ENCODE measurements at places on chromosomes 6 and 20. TPM values are rescaled to one million over a fixed set of nuclear protein-coding genes. Genes with fewer than 3 reads are reported as not detected.

BICRAL gene
- 21.1 TPM for total RNA-seq

SF3B5 gene
- total RNA-seq = 153 TPM

SPO11 gene
- 12.3 TPM for total RNA-seq

GRCh38 chr6:133542056-133542821 is 301.1 kb downstream of the EYA4 start:
- H3K27ac ChIP-seq = no peak overlapping the region
- H3K4me1 ChIP-seq = no peaks in the 10 kb centered on the region
- no peaks in the 10 kb centered on the region for H3K36me3 ChIP-seq
- no peak overlapping the region for H3K4me3 ChIP-seq

GRCh38 chr6:21609881-21610329 is 16.4 kb downstream of the SOX4 start:
- peak overlapping the region; percentile 36 for H3K4me3 ChIP-seq
- H3K4me1 ChIP-seq = no peaks in the 10 kb centered on the region

DNA sequence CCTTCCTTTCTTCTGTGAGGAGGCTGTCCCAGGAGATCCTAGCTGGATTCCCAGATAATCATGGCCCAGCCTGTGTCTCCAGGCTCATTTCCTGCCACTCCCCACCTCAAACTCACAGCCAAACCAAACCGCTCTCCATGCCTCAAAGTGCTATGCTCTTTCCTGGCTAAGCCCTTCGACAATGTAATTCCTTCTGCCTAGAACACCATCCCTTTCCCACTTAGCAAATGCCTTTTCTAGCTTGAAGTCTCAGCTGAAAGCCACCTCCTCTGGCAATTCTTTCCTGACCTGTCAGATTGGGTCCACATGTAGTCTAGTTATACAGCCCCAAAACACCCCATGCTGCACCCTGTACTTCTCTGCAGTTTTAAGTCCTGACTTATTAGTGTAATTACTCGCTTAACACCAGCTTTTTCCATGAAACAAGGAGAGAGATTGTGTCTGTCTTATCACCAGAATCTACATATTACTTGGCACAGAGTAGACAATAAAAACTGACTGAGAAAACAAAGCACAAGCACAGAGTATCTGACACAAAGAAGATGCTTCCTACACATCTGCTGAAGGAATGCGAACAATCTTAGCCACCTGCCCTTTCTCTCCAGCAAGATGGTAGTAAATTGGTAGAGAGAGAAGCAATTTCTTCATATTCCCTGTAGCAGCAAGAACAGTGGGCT is 5.4 kb downstream of the TRIM26 start:
- H3K27me3 ChIP-seq = no peaks in the 10 kb centered on the region
- no peak for DNase-seq

- H3K36me3 ChIP-seq = no peaks in the 10 kb centered on the region
- H3K4me1 ChIP-seq = no peaks in the 10 kb centered on the region
- H3K27me3 ChIP-seq = no peaks in the 10 kb centered on the region
- no peak for DNase-seq
Measured at GRCh38 chr20:57069442-57069841, 197.0 kb downstream of the BMP7 start.

- H3K27ac ChIP-seq = peak overlapping the region; percentile 48
- DNase-seq = peak; percentile 68
- no peaks in the 10 kb centered on the region for H3K36me3 ChIP-seq
- H3K27me3 ChIP-seq = no peaks in the 10 kb centered on the region
- H3K4me3 ChIP-seq = no peak overlapping the region
Measured at GRCh38 chr6:11496152-11497060, 41.1 kb upstream of the TMEM170B start.

GRCh38 chr6:156564807-156565149 is 212.4 kb upstream of the ARID1B start:
- H3K4me1 ChIP-seq = no peaks in the 10 kb centered on the region
- H3K4me3 ChIP-seq = no peak overlapping the region
- no peak for DNase-seq
- H3K27ac ChIP-seq = no peak overlapping the region
- H3K36me3 ChIP-seq = no peaks in the 10 kb centered on the region
- no peaks in the 10 kb centered on the region for H3K27me3 ChIP-seq

DNA sequence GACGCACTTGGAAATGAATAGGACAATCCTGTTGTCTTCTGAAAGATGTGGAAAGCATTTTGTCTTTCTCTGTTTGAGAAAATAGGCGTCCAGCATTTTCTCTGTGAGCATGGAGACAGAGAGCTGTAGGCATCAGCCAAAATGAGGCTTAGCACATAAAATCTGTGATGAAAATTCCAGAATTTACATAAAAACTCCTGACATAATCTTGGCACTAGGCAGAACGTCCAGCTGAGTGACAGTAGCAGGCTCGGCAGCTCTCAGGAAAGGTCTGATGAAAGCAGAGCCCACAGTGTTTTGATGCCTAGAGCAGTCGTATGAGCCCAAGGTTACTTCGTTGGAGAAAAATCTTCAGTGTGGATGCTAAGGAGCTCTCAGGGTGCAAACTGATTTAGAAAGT is 543.3 kb upstream of the MAP3K7 start:
- H3K4me3 ChIP-seq = no peak overlapping the region
- H3K27me3 ChIP-seq = no peaks in the 10 kb centered on the region
- no peak for DNase-seq

DNA sequence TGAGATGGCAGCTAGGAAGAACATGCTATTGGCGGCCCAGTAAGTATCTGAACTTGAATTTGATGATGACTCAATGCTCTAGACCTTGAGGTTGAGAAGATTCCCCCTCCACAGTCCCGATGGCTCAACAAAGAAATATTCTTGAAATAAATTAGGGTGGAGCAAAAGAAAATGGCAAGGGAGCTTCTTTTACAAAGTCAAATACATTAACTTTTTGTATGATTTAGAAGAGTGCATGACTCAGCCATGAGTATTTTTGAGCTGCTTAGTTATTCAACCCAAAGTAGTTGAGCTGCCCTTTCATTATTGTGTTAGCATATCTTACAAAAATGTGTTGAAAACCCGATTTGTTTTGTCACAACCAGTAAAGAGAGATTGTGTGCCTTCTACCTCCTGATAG is 7.6 kb downstream of the TFAP2C start:
- H3K4me3 ChIP-seq = no peak overlapping the region
- no peaks in the 10 kb centered on the region for H3K27me3 ChIP-seq
- H3K4me1 ChIP-seq = no peaks in the 10 kb centered on the region
- H3K27ac ChIP-seq = no peak overlapping the region
- no peak for DNase-seq

- no peak overlapping the region for H3K27ac ChIP-seq
- no peak for DNase-seq
- no peaks in the 10 kb centered on the region for H3K4me1 ChIP-seq
- H3K36me3 ChIP-seq = no peaks in the 10 kb centered on the region
- no peaks in the 10 kb centered on the region for H3K27me3 ChIP-seq
- no peak overlapping the region for H3K4me3 ChIP-seq
Measured at GRCh38 chr6:112457886-112458285, 110.8 kb downstream of the RFPL4B start.

DNA sequence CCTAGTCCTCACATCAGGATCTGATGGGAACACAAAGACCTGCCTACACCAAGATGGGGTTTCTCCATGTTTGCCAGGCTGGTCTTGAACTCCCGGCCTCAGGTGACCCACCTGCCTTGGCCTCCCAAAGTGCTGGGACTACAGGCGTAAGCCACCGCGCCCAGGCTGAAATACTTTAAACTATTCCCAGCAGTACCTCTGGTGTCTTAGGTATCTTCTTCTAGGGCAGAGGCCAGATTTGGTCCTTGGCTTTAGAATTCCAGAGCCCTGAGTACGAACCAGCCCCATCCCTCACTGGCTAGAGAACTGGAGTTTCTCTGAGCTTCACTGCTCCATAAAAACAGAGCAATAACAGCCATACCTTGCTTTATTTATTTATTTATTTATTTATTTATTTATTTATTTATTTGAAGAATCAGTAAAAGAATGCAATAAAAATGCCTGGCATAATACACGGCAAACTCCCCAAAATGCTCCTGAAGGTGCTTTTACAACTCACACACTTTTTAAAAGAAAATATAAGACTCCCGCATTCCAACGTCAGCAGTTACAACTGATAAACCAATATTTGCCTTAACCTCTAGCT is 312.1 kb downstream of the TFAP2C start:
- no peak overlapping the region for H3K4me3 ChIP-seq
- H3K27me3 ChIP-seq = no peaks in the 10 kb centered on the region
- no peaks in the 10 kb centered on the region for H3K4me1 ChIP-seq
- H3K27ac ChIP-seq = no peak overlapping the region

- no peaks in the 10 kb centered on the region for H3K4me1 ChIP-seq
- H3K36me3 ChIP-seq = no peaks in the 10 kb centered on the region
- no peak overlapping the region for H3K4me3 ChIP-seq
Measured at GRCh38 chr6:90663873-90664272, 77.0 kb upstream of the MAP3K7 start.

DNA sequence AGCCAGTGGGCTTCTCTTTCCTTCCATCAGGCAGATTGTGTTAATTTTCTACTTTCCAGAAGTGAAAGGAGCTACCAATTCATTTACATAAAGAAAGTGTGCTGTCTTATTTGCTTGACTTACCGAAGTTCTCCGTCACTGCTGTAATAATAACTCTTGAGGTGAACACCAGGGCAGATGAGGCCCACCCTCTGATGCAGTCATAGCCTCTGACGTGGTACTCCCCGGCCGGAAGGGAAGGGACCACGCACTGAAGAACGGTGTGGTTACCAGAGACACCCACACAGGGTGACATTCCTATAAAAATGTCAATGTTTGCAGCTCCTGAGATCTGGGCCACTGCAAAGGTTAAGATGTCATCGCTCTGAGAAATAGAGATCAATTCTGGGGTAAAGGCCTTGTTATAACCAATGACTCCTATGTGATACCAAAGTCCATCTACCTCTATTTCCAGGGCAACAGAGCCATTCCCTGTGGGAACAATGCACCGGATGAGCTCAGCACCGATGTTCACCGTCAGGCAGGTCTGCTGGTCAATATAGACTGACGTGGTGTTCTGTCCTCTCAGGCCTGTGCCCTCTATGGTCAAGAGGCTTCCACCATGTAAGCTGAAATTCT is 62.9 kb downstream of the PKHD1 start:
- H3K4me3 ChIP-seq = no peak overlapping the region
- DNase-seq = no peak
- H3K27me3 ChIP-seq = no peaks in the 10 kb centered on the region
- no peaks in the 10 kb centered on the region for H3K4me1 ChIP-seq
- no peaks in the 10 kb centered on the region for H3K36me3 ChIP-seq

DNA sequence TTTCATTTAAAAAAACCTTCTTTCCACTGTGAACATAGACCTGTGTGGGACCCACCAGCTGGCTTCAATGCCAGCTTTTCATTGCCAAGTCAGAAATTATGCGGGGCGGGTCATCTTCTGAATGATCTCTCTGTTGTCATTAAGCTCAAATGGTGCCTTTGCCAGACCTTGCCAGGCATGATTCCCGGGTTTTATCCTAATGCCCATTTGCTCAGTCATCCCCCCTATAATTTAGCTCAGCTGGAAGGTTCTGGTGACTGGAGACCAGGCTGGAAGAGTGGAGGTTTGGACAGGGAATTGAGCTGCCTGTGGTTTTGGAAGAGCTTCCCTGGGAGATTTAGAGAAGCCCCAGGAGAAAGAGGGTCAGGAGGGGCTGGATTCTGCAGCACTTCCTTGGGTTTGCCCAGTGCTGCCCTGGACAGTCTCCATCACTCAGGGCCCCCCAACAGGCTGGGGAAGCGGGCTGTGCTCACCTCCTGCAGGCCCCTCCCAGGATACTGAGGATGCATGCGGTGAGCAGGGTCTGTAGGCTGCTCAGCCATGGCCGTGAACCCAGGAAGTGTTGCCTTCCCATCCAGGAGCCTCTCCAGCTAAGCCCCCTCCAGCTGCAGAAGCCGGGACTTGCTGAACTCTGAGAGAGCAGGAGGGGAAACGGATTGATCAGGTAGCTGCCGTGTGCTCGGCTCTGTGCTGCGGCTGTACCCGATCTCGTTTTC is 273.0 kb downstream of the CDH4 start:
- no peak overlapping the region for H3K27ac ChIP-seq
- H3K4me1 ChIP-seq = no peaks in the 10 kb centered on the region
- no peaks in the 10 kb centered on the region for H3K27me3 ChIP-seq
- DNase-seq = no peak
- no peaks in the 10 kb centered on the region for H3K36me3 ChIP-seq

DNA sequence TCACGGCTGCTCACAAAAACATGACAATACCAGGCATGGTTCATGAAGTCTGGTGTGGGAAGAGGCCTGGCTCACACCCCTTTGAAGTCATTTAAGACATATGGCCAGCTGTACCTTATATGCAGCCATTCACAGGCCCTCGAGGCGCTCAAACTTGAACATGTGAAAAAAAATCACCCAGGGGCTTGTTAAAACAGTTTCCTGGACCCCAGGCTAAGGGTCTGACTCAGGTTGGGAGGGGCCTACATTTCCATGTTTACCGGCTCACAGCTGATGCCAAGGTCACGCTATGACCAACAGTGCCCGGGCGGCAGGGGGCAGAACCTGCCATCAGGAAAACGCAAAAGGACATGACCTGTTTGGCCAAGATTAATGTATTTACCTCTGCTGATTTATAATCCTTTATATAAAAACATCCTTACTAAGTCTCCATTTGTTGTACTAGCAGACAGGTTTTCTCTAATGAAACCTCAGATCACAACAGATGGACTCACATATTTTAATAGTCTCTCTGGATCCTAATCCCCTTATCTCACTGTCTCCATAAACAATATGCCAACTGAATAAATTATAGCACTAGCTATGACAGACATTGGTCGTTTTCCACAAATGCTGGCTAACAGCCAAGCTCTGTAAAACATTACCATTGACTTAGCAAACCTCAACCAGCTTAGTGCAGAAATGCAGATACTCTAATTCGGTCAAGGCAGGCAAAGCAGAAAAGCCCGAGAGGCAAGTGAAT is 19.9 kb downstream of the EZR start:
- no peaks in the 10 kb centered on the region for H3K36me3 ChIP-seq
- no peaks in the 10 kb centered on the region for H3K27me3 ChIP-seq
- peaks cover 57% of the 10 kb centered on the region for H3K4me1 ChIP-seq
- no peak overlapping the region for H3K27ac ChIP-seq

DNA sequence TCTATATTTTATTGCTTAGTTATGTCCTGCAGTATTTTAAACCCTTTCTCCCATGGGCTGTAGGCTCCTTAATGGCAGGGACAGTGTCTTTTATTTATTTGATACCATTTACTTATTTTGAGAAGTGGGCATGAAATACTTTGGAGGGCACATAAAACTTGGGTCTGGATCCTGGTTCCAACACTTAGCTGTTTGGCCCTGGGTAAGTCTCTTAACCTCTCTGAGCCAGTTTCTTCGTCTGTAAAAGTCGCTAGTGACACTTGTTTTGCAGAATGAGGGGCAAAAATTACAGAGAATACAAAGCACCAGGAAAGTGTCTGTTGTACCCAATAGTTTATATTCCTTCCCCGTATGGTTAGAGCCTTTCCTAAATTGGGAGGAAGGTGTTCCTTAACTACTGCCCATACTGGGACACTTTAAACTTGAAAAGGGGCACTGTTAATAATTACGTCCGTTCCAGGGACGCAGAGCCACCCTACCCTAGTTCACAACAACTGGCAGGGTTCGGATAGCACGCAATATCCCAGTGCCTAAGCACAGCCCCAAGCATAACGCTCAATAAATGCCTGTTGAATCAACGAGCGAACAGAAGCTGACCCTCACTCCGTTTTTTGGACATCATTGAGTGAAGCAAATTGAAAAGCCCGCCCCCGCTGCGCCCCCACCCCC is 6.0 kb upstream of the ARMC12 start:
- peak overlapping the region; percentile 98 for H3K27ac ChIP-seq
- peaks cover 81% of the 10 kb centered on the region for H3K4me1 ChIP-seq
- no peaks in the 10 kb centered on the region for H3K27me3 ChIP-seq
- no peaks in the 10 kb centered on the region for H3K36me3 ChIP-seq
